Left lung (tissue), 14 donors: ENCODE measurements at places on chromosomes 7 and 10. TPM values are rescaled to one million over a fixed set of nuclear protein-coding genes. Genes with fewer than 3 reads are reported as not detected.

The MINPP1 gene
- total RNA-seq: 19.5 TPM

The MBL2 gene
- not detected for total RNA-seq

The GRM3 gene
- not detected for total RNA-seq

The TSPAN13 gene
- 121 TPM for total RNA-seq

The ATAD1 gene
- 49.7 TPM for total RNA-seq

The AGR3 gene
- 115 TPM for total RNA-seq

The RBM20 gene
- 0.55 TPM for total RNA-seq

The GNGT1 gene
- total RNA-seq: not detected

The TAS2R3 gene
- 2.7 TPM for total RNA-seq

The HDAC9 gene
- 13.2 TPM for total RNA-seq

The GTPBP10 gene
- 15.5 TPM for total RNA-seq

The AOAH gene
- 13.4 TPM for total RNA-seq

GRCh38 chr7:51356849-51357516 is 40.4 kb upstream of the COBL start:
- DNase-seq: no peak

DNA sequence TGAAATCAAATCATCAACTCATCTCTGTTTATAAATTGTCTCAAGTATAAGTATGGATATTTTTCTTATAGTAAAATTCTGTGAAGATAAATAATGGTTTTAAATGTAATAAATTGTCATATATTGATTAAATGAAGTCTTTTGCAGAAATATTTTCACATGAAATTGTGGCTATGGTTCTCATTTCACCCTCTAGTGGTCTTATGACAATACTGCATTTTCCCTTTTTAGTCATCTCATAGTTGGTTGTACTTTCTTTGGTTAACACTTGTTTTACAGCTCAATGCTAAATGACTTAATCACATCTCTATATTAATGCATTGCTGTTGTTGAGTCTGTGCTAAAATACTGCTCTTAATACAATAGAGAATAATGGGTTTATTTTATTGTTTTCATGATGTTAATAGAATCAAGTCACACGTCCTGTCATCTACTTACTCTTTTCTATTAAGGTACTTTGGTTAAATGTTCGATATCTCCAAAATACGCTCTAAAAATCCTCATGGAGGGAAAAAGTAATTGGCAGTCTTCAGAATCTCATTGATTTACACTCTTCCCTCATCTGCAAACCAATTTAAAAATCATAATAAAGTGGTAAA is 38.0 kb upstream of the CACNA2D1 start:
- DNase-seq: no peak

- DNase-seq: no peak
Observed at GRCh38 chr7:150569245-150569955, 2.2 kb downstream of the GIMAP4 start.

DNA sequence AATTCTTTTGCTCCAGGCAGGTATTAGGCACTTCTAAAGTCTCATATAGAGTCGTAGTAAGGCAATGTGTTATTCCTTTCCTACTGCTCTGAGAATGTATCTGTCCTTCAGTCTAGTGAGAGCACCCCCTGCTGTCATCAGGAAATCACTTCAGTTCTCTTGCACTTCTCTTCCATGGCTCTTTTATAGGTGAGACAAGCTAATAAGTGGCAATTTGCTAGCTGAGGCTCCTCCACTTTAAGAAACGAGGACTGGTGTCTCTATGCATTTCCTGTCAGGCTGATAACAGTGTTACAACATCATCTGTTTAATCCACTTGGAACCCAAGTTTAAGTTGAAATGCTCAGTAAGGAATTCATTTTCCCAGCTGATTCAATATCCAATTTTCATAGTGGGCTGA is 350.6 kb downstream of the TFEC start:
- no peak for DNase-seq

DNA sequence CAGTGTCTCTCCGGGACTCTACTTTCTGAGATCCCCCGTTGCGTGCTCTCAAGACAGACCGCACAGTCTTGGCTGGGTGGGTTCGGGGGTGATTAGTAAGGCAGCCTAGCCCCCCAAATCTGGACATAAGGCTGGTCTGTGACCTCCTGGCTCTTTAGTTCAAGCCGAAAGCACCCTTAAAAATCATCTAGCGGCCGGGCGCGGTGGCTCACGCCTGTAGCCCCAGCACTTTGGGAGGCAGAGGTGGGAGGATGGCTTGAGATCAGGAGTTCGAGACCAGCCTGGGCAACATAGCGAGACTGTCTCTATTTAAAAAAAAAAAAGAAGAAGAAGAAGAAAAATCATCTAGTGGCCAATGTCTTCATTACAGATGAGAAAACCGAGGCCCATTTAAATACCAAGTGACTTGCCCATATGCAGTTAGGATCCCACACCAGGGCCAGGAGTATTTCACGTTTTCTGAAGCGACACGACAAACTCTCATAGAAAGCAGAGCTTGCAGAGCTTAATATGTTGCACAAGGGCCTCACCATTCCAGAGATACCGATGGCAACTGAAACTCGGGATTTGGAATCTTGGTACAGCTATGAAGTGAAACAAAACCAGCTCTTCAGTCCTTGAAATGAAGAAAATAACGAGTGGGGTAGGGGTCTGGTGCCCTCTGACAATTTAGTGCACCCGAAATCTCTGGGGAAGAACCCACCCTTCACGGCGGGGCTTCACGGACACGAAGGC is 703 bp upstream of the HILPDA start:
- no peak for DNase-seq

- peak; percentile 60 for DNase-seq
Observed at GRCh38 chr10:83083831-83084230, 1055.5 kb upstream of the GHITM start.

- no peak for DNase-seq
Observed at GRCh38 chr7:2024567-2024918, 208.2 kb downstream of the MAD1L1 start.

DNA sequence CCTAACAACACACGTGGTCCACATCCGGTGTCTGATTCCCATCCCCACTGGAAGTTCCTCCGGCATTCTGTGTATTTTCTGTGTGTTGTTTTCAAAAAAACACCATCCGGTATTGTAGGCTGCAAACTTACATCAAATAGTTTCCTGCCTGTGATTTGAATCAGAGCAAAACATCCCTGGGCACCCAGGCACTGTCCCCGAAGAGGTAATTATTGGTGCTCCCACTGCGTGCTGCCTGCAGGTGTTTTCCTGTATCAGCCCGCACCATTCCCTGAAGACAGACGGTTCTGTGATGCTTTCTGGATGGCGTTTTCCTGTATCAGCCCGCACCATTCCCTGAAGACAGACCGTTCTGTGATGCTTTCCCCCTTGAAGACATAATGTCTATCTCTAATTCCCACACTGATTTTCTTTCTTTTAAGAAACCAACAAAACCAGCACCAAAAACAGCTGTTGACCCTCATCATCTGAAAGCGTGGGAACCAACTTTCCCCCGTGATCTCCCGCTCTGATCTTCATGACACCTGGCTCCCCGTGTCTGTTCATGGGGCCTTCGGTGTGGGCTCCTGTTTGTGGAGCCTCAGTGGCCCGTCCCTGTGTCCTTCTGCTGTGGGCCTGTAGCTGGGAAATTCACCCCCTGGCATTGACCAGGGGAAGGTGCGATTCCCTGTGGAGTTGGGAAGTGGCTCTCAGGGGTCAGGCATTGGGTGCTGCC is 205.3 kb downstream of the ADARB2 start:
- DNase-seq: no peak

- no peak for DNase-seq
Observed at GRCh38 chr10:112002206-112002605, 181.4 kb downstream of the GPAM start.

DNA sequence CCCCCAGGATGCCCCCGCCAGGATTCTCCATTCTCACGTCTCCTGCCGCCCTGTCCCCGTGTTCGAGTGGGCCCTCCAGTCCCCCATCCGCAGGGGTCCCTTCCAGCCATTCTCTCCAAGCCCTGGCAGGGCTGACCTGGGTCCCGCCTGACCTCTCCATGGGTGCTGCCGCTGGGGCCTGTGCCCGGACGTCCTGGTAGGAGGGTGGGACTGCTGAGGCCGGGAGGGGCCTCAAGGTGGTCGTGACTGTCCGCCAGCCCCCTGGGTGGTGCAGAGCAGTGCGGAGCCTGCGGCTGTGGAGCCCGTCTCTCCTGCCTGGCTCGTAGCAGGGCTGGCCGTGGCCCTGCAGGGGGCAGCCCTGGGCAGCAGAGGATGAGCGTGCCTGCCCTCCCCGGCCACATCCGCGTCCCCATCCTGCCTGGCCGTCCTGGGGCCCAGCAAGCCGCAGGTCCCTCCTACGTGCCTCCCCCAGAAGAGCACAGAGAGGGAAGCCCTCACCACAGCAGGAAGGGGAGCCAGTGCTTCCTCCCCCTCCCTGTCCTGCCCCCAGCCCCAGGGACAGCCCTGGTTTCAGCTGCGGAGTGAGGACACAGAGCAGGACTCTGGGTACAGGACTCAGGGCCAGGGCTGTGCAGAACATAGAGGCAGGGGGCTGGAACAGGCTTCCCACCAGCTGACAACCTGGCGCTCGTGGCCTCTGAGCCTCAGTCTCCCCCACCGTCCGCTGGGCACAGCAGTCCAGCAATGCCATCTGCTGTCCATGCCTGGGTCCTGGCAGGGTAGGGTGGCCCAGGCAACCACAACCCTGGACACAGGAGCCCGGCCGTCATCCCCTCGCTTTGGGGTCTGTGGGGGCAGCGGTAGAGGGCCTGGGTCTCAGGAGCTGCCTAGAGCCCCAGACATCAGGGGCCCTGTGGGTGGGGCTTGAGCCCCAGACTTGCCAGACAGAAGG is 1.5 kb upstream of the GRIFIN start:
- DNase-seq: peak; percentile 93

- no peak for DNase-seq
Observed at GRCh38 chr7:132395361-132395760, 180.9 kb downstream of the PLXNA4 start.

- no peak for DNase-seq
Observed at GRCh38 chr7:139942636-139943035, 113.6 kb downstream of the TBXAS1 start.

DNA sequence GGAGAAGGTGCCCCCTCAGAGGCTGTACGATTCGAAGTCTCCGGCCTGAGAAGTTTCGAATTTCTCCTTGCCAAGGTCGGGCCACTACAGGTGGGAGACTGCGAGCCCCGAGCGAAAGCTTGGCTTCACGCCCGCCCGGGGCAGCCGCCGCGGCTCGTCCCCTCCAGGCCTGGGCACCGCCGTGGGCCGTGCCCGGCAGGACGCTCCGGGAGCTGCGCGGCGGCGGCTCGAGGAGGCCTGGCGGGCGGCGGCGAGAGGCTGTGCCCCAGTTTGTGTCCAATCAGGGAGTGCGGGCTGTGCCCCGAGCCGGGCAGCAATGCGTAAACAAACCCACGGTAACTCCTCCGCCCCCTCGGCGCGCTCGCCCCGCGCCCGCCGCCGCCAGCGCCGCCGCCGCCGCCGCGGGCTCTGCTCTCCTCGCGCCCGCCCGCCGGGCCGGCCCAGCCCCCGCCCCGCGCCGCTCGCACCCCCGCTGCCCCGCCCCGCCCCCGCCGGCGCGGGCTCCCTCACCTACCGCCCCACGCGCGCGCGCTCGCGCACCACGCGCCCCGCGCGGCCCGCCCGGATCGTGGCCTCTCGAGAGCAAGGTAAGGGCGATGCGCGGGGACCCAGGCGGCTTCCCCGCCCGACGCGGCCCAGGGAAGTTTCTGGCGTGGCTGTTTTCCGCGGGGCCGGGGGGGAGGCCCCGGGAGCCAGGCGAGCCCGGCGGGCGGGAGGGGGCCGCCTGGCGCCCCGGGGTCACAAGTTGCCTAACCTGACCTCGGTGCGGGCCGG is 57.8 kb upstream of the PCGF5 start:
- DNase-seq: peak; percentile 92

- no peak for DNase-seq
Observed at GRCh38 chr10:3477683-3478082, 305.1 kb upstream of the PITRM1 start.

DNA sequence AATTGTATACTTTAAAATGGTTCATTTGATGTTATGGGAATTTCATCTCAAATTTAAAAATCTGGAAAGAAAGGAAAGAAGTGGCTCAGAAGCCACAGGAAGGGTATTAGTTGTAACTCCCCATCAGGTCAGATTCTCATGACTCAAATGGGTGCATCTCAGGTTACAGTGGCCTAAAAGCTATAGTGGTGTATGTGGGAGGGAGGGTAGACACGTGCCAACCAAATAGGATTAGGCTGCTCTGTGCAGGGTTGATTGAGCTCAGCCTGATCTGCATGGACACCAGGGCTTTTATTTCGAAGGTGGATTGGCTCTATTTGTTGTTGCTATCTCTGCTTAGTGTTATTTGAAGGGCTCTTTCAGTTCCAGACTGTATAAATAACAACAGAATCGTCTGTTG is 121.5 kb upstream of the PRR15 start:
- no peak for DNase-seq

DNA sequence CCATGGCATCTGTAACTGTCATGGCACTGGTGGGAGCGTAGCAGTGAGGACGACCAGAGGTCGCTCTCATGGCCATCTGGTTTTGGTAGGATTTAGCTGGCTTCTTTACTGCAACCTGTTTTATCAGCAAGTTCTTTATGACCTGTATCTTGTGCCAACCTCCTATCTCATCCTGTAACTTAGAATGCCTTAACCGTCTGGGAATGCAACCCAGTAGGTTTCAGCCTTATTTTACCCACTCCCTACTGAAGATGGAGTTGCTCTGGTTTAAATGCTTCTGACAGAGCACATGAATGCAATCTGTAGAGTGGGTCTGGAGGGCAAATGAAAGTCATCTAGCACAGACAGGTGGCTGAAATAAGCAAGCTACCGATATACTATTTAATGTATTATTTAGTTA is 55.3 kb upstream of the OPN4 start:
- no peak for DNase-seq

GRCh38 chr10:15741581-15741980 is 21.9 kb upstream of the ITGA8 start:
- no peak for DNase-seq

DNA sequence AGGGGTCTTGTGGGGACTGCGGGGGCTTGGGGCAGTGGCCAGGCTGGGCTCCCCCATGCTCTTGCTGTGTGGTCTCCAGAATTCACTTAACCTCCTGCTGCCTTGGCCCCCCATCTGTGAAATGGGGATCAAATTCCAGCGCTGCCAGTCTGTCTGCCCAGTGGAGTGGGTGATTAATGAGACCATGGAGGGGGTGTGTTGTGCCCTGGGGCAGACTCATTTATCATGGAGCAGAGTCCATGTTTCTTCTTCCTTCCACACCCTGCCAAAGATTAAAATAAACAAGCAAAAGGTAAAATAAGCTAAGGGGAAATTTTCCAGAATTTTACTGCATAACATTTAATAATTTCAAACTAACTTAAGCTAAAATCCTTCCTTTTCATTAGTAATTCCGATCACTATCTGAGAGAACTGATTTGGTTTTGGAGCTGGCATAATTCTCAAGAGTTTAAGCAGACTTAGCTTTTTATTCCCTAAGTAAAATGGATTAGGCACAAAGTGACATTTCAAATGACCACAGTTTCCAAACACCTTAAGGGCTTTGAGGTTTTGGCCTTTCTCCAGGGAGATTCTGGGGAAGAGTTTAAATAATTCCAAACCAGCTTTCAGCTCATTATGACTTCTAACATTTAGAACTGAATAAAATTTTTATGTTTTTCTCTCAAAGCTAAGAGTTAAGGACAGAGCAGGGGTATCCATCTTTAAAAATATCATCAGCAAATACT is 211.9 kb downstream of the CXCL12 start:
- DNase-seq: no peak

- DNase-seq: no peak
Observed at GRCh38 chr7:108140671-108141070, 10.5 kb upstream of the LAMB4 start.

GRCh38 chr10:26448292-26448691 is 10.2 kb downstream of the APBB1IP start:
- DNase-seq: no peak

GRCh38 chr10:22611425-22612115 is 102.8 kb downstream of the PIP4K2A start:
- DNase-seq: no peak
